Activated naive CD4-positive, alpha-beta T cell treated with anti-CD3 and anti-CD28 coated beads, Interleukin-2, amount 10 ng/mL, durations not matched to agents 7 days and 5 days (primary cell): ENCODE measurements at places on chromosomes 4 and X.

DNA sequence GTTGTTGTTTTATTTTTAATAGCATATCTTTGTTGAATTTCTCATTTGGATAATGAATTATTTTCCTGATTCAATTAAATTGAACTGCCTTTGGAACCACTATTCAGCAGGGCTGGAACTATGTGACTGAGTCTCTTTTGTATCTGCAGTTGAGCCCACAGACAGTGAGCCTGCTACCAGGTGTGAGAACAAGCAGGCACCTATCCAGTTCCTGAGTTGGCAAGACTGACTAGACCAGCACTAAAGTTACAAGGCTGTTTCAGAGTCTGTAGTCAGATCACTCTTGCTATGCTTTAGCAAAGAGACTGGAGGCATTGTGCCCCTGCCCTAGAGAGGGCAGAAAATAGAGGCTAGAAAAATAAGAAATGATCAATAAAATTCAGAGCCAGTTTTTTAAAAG is 237.3 kb upstream of the GRID2 start:
- DNase-seq: no peak

GRCh38 chr4:1495416-1496115 is 89.3 kb upstream of the NKX1-1 start:
- no peak for DNase-seq

- DNase-seq: no peak
Observed at GRCh38 chrX:41468647-41469323, 21.6 kb downstream of the NYX start.

GRCh38 chr4:94974773-94975172 is 217.0 kb downstream of the BMPR1B start:
- no peak for DNase-seq

GRCh38 chr4:17103231-17103630 is 204.8 kb upstream of the LDB2 start:
- DNase-seq: no peak

GRCh38 chrX:2536141-2536540 is 35.4 kb upstream of the DHRSX start:
- no peak for DNase-seq

DNA sequence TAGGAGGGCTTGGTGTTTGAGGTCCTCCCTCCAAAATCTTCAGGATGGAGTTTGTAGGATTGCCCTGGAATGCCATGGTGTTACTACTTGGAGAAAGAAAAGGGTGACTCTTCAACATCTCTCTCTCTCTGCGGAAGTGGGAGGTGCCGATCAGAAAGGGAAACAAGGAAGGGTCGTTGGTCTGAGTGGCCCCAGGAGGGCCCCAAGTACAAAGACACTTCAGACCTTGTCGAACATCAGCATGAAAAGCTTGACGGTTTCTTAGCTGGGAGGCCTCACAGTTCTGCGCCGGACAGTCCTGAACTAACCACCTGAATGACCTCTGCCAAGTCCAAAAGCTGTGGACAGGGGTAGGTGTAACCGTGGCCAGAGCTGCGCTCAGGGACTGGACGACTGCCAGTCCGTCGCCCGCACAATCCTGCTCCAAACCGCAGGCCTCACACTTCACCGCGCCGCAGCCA is 646 bp upstream of the GSX2 start:
- DNase-seq: no peak

DNA sequence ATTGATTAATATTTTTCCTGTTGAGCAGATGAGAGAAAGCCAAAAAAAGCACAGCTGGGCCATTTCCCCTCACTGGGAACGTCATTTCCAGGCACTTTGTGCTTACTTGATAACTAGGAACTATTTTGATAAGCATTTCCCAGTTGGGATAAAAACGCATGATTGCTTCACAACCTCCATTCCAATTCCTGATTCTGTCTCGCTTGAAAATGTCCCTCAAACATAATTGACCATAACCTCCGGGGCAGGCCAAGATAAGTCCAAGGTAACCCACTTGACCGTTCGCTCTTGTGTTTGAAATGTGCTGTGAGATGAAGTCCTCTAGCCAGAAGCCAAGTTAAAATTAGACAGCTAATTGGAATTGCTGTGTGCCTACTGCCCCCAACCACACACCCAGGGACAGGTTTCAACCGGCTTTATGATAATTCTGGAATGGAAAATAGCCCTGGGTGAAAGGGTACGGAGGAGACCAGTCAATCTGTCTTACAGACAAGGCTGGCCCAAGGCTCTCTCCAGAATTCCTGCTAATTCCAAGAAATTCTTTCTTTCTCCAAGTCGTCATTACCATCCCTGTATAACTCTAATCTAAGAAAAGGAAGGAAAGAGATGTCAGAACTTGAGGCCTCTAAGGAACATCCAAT is 137.1 kb downstream of the MID1 start:
- DNase-seq: no peak
